SW480 (cell line): ENCODE measurements at places on chromosomes 3 and 15.

DNA sequence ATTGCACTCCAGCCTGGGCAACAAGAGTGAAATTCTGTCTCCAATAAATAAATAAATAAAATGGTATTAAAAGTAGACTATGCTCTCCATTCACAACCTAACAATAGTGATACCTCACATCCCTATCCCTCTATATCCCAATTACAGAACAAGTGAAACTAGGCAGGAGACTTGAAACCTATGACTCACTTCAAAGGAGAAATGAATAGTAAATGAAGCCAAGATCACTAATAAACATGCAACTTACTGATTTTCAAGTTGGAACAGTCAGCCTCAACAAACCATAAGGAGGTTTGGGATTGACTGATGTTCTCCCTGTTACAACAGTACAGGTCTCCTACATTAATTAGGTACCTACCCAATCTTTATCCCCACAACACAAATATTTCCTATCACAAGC is 103.4 kb downstream of the GSK3B start:
- DNase-seq, result no peak

GRCh38 chr3:70108546-70108945 is 109.0 kb downstream of the SAMMSON start:
- DNase-seq, result no peak

DNA sequence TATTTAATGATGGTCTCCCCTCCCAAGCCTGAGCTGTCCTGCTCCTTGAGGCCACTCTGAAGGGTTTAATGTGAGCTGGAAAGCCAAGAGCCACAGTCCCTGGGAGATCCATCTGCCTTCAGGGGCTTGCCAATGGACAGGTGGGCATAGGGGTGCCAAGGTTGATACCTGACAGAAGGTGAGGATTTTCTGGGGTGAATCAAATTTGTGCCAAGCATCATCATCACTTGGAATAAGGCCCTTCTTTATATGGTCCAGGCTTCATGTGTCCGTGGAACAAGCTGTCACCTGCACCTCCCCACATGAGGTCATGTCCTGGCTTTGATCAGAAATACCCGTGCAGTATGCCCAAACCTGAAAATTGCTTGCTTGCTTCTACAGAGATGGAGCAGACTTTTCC is 71.9 kb upstream of the CTNNB1 start:
- no peak for DNase-seq

GRCh38 chr15:40420793-40421192 is 15.2 kb downstream of the IVD start:
- DNase-seq, result no peak

GRCh38 chr3:89787485-89787884 is 680.1 kb downstream of the EPHA3 start:
- DNase-seq, result no peak

GRCh38 chr3:37554364-37554763 is 307.3 kb upstream of the CTDSPL start:
- DNase-seq, result no peak

DNA sequence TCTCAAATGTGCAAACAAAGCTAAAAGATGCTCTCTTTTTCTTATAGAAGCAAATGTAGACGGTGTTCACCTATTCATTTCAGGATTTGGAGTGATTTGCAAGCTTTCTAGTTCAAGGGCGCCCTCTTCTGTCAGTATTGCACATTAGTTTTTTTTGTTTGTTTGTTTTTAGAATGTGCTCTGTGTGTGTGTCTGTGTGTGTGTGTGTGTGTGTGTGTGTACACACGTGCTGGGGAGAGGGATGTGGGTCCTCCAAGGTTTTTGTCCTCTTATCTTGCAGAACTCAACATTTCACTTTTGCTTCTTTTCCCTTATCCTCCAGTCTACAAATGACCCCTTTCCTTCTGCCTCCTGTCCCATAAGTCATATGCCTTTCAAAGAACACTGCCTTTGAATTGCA is 23.5 kb downstream of the DNAH1 start:
- DNase-seq, result peak; percentile 81

- DNase-seq, result peak; percentile 11
Measured at GRCh38 chr15:32844118-32844711, 126.4 kb downstream of the GREM1 start.

DNA sequence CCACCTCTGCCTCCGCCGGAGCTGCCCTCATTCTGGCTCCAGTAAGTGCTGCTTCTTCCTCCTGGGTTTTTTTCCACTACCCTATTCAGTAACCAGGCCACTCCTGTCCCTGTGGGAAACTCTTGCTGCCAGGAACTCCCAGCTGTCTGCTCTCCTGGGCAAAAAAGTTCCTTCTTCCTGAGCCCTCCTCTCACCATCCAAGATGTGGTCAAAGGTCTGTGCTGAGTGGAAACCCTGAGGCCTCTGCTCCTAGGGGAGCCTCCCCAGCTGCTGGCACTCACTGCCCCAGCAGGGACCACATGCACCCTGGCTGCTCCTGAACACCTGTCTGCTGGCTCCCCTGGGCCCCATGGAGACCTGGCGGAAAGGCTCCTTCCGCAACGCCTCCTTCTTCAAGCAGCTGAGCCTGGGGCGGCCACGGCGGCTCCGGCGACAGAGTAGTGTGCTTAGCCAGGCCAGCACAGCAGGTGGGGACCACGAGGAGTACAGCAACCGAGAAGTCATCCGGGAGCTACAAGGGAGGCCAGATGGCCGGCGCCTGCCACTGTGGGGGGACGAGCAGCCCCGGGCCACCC is 454 bp downstream of the C15orf62 start:
- DNase-seq, result no peak

DNA sequence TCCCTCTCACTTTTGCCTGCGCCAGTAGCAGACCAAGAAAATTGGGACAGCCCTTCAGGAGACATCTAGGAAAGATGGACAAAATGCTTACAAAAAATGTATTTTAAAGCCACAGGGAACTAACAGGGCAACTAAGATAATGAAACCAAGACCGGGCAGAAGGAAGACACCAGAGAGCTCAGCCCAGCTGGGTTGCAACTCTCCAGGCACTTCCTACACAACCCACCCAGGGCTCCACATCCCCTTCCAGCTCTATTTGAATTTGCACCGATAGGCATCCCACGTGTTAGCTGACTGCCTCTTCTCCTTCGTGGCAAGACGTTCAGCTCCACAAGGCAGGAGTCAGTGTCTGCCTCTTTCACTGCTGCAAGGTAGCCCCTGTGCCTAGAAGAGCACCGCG is 6.6 kb upstream of the ATP10A start:
- DNase-seq, result no peak

DNA sequence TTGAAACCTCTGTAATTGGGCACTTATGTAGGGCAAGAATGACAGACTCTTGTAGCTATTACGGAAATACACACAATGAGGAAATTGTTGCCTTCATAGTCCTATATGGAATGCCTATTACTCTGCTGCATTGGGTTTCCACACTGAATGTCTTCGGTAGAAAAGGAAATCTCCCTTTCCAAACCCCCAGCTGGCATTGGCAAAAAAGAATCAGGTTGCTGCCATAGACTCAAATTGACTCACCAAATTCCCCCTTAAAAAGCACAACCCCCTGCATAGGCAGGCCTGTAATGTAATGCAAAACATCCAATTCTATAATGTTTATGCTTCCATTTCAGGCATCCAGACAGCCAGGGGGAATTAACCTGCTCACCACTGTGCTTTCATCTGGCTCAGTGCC is 44.8 kb upstream of the NTRK3 start:
- no peak for DNase-seq

DNA sequence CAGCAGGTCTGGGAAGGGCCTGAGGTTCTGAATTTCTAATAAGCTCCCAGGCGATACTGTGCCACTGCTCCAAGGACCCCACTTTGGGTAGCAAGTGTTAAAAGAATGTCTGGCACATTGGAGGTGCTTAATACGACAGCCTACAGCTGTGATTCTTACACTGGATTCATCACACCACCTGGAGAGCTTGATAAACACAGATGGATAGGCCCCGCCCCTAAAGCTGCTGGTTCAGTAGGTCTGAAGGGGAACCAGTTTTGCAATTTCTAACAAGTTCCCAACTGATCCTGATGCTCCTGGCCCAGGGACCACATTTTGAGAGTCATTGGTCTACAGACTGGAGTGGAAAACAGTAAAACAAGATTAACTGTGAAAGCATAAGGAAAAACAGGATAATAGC is 124.8 kb upstream of the ST8SIA2 start:
- DNase-seq, result no peak

- DNase-seq, result no peak
Measured at GRCh38 chr3:77042343-77042742, 2.4 kb downstream of the ROBO2 start.

DNA sequence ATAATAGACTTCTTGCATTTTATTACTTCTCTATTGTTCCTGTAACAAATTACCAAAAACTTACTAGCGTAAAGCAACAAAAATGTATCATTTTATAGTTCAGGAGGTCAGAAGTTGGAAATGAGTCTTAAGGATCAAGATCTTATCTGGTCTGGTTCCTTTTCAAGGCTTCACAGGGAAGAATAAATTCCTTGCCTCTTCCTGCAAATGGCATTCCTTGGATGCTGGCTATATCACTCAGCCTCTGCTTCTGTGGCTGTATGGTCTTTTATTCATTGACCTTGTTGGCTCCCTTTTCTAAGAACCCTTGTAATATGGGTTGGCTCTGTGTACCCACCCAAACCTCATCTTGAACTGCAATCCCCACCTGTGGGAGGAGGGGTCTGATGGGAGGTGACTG is 478.4 kb upstream of the THBS1 start:
- DNase-seq, result no peak

DNA sequence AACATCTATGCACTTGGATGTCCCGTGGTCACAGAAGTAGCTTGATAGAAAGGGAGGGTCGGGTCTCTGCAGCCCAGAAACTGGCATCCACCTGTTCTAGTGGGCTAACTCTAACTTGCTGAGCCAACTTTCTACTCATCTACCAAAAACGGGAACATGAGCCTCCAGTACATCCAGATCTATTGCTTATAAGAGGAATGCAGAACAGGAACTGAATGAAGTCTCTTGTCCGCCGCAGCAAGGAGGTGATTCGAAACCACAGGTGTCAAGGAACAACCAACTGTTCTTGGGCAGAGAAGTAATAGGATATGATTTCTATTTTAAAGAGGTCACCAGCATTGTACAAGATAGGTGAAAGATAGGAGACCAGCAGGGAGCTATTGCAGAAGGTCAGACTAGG is 17.9 kb downstream of the TERC start:
- no peak for DNase-seq

- DNase-seq, result no peak
Measured at GRCh38 chr3:151906751-151907150, 33.3 kb downstream of the SUCNR1 start.

DNA sequence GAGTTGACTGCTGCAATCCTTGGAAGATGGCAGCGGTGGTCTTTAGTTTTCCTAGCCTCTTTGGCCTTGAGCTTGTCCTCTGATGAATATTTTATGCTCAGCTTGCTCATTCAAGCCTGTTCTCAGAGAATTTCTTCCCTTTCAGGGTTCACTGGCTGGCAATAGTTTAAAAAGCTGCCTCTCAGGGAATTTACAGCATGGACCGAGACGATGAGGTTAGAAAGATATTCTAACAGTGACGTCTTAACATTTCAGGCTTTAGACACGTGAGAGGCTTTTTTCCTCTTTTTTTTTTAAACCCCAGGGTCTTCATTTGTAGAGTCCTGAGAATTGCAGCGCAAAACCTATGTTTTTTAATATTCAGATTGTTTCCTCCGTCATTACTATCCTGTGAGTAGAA is 120.3 kb upstream of the CLSTN2 start:
- DNase-seq, result no peak

DNA sequence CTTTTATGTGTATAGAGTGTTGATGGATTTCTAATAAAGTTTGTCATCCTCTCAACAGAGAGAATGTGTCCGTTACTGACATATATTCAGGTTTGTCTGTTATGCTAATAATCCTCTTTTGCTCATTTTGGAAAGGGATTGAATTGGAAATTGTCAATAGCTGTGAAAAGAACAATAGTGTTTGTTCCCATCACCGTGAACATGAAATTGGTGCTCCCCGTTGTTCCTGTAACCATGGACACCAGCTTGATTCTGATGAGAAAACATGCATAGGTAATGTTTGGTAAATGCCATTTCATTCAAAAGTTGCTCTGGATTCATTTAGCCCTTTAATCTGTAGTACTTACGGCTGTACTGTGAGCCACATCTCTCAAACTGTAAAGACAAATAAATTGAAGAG is 707.0 kb upstream of the GOLIM4 start:
- no peak for DNase-seq

DNA sequence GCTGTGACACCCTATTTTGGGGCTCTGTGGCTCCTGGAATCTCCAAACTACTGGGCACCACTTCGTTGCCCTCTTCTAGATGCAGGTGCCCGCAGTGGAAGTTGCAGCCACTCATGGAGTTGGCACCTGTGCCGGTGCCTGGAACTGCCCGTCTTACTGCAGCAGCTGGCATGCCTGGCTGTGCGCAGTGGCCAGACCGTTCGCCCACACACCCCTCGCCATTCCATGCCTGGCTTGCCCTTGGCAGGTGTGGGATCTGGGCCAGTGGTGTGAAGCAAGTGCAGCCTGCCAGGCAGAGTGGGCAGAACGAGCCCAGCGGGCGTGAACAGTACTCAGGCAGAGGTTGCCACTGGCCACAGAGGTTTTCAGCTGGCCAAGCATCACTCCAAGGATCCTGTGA is 1286.7 kb downstream of the ROBO1 start:
- DNase-seq, result no peak

GRCh38 chr15:80180468-80180867 is 27.7 kb downstream of the FAH start:
- no peak for DNase-seq

- no peak for DNase-seq
Measured at GRCh38 chr3:186742618-186743380, 25.6 kb downstream of the KNG1 start.

GRCh38 chr3:8536096-8537056 is 34.8 kb downstream of the LMCD1 start:
- DNase-seq, result no peak

DNA sequence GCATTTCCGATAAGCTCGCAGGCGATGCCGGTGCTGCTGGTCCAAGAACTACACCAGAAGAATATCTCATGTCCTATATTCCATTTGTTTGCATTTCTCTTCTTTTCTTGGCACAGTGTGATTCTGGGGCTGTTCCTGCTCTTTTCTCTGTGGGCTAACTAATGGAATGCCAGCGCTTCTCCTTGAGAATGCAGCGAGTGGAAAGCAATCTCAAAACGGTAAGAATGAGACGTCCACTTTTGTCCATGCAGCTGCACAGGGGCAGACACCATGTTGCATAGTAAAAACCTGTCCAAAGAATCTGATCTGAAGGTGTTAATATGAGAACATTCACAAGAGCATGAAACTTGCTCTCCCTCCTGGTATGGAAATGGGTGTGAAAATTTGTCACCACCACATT is 6.6 kb upstream of the CHRNA3 start:
- no peak for DNase-seq

DNA sequence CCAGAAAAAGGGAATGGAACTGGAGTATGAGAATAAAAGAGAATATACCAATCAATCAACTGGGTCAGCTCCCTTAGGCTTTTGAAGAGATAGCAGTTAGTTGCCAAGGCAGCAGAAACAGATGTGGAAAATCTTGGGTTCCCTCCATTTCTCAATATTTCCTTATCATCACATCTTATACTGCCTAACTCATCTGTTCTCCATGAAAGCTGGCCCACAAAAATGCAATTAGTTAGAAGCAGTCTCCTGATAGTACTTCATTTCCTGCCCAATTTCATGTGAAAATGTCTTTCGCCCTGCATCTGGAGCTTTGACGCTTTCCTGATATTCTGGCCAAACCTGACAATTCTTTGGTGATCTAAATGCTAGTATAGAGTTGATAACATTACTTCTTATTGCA is 30.1 kb upstream of the SPTSSB start:
- no peak for DNase-seq
